Endodermal cell (in vitro differentiated cells): ENCODE measurements at places on chromosomes 7 and 10.

DNA sequence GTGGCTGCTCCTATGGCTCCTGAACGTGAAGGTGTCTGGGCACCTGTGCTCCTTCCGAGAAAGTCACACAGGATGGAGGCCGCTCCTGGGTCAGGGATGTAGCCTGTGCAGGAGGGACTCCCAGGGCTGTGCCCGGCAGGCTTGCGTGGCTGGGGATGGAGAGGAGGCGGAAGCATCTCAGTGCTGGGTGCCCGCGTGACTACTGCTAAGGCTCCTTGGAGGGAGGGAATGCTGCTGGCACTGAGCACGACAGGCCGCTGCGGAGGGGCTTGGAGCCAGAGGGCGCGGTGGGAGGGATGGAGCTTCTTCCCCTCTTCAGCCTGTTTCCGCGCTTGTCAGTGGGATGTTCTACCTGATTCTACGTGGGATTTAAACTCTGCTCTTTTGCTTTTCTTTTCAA lies 35.0 kb downstream of the ADCY1 start:
- peak; percentile 22 for DNase-seq

- peak; percentile 44 for DNase-seq
These were observed 108.6 kb downstream of the ADARB2 start for GRCh38 chr10:1628757-1629156.

DNA sequence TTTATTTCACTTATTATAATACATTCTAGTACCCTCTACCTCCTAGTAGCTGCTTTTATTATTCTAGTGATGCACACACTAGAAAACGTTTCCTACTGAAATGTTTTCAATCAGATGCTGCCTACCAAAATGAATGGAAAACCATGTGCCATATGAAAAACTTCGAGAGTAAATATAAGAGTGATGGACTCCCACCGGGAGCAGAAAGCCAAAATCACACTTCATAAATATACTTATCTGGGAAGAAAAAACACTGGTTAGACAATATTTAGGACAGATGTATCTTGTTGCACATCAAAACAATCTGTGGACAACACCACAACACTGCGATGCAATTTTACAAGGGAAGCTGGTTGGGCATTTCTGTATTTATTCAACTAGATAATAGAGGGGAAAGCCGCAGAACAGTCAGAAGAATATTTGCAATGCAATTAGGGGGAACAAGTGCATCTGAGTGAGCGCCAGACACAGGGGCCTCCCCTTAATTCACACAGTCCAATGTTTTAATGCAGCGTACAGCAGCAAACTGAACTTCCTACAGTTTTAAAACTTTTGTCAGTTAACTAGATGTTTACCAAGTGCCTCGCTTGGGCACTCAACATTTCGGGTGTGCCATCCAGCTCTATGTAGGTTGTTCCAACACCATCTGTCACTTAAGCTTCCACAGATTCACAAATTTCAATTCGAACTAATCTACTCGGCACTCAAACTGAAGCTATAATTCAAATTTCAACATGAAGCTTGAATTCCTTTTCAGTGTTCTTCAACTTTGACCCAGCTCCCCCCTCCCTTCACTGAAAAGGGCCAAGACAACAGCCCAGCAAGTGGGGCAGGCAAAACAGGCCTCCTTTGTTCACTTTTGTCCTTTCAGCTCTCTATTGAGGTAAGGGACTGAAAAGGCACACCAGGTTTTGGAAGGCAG lies 7.4 kb downstream of the NRCAM start:
- no peak for DNase-seq

DNA sequence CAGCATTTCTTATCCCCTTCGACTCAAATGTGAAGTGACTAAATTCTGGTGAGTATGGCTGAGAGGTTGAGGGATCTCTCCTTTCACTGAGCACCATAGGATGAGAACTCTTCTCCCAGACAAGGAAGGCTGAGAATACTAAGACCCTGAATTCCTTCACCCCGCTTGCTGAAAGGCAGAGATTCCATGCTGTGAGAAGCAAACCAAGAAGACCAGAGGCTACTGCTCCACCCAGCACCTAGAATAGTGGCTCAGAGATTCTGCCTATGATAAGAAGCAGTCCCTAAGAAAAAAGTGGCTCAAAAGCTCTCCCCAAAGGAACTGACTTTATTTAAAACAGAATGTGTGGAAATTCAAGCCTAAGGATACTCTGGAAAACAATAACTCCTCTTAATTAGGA lies 26.7 kb upstream of the WNT2 start:
- no peak for DNase-seq

DNA sequence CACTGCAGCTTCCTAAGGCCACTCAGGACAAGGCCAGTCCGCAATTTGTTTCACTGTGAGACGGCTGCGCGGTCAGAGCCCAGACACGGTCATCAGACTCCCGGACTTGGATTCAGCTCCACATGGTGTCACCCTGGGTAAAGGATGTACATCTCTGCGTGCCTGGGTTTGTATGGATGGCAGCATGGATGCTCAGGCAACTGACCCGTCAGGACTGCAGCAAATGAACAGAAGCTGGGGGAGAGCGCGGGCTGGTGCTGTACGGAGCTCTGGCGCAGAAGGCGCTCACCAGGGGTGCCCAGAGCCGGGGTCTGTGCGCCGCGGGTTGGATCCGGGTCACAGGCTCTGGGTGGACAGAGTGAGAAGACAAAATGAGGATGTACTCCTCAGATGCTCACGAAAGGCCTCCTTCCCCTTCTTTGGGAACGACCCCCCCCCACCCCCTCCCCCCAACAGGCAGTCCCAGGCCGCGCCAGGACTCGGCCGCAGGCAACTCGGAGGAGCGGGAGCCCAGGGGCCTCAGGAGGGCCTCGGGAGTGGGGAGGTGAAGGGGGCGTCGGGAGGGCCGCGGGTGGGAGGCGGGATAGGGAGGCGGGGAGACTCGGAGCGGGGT lies 92.4 kb downstream of the CXCL12 start:
- DNase-seq, result peak; percentile 71

- no peak for DNase-seq
These were observed 22.6 kb upstream of the PDIA4 start for GRCh38 chr7:149050941-149051340.

- no peak for DNase-seq
These were observed 10.6 kb downstream of the CABCOCO1 start for GRCh38 chr10:61673360-61673759.

- DNase-seq, result no peak
These were observed 6.5 kb downstream of the ARPC1B start for GRCh38 chr7:99380823-99381663.

- peak; percentile 84 for DNase-seq
These were observed at the start of gene RELN for GRCh38 chr7:103989200-103989784. TSS of gene RELN (minus strand) at chr7:103989658. CDS start at chr7:103989356, 302 bp downstream.

- peak; percentile 61 for DNase-seq
These were observed at the start of gene GRID2IP for GRCh38 chr7:6551016-6551511. TSS of gene GRID2IP (minus strand) at chr7:6551461. CDS start at chr7:6551436, 25 bp downstream.

DNA sequence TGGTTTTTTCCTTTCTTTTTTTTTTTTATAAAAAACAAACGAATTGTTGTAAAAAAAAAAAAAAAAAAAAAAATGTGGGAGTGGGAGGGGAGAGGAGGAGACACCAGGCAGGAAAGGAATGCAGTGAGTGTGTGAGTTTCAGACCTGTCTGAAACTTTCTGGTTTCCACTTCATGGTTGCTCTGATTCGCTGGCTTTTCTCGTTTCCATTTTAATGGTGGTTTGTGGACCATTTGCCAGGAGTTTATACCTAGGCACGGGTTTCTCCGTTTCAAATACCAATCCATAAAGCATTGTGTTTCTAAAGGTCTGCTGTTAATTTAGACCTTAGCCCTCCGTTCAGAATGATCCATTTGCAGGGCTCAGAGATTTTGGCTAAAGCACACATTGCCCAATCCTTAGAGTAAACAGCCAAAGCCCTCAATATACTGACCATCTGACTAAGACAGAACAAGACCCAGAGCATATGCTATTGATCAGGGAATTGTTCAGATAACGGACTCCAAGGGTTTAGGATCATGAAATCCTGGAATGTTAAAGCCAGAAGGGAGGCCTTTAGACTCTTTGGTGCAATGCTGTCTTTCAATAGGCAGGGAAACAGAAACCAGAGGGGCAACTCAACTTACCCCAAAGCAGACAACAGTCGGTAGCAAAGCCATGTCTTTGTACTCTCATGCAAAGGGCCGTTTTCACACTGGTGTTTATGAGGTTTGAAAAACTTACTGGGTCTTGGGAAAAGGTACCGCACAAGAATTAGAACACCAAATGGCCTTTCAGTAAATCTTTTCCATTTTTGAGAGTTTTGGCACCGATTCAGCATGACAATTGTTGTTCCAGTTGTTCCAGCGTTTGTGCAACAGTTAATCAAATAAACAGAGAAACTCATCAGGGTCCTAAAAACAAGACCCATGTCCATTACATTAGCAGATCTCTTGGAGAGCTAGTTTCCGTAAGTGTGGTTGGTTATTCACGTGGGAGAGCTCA lies 94.3 kb upstream of the AGBL3 start:
- no peak for DNase-seq

- DNase-seq, result no peak
These were observed 4.0 kb downstream of the HDAC9 start for GRCh38 chr7:18499407-18500177.

- no peak for DNase-seq
These were observed 77.6 kb upstream of the JAZF1 start for GRCh38 chr7:28258240-28258639.

- DNase-seq, result peak; percentile 71
These were observed 36.6 kb upstream of the LRRC18 start for GRCh38 chr10:48976196-48976595.

GRCh38 chr7:114851406-114852061 lies 70.4 kb upstream of the MDFIC start:
- no peak for DNase-seq
